ENCODE measurements at places on chromosomes 4 and X. TPM values are rescaled to one million over a fixed set of nuclear protein-coding genes. Genes with fewer than 3 reads are reported as not detected.
A peak's percentile ranks its signal among the peaks of the same experiment; 100 is the strongest.

The ZNF185 gene
- 1.4 TPM for total RNA-seq

The CXCL5 gene
- not detected for total RNA-seq

The SULT1E1 gene
- total RNA-seq = not detected

The CT45A1 gene
- total RNA-seq = not detected

The SPP1 gene
- 28.7 TPM for total RNA-seq

The SLC2A9 gene
- total RNA-seq = 11.3 TPM

The ZFP92 gene
- 0.89 TPM for total RNA-seq

The CLCN3 gene
- total RNA-seq = 48.4 TPM

The AVPR2 gene
- 3.7 TPM for total RNA-seq

The EPHA5 gene
- total RNA-seq = 0.22 TPM

The FAM184B gene
- not detected for total RNA-seq

The TLR2 gene
- total RNA-seq = 15.1 TPM

The TMPRSS11D gene
- total RNA-seq = not detected

The GPR82 gene
- total RNA-seq = 0.14 TPM

DNA sequence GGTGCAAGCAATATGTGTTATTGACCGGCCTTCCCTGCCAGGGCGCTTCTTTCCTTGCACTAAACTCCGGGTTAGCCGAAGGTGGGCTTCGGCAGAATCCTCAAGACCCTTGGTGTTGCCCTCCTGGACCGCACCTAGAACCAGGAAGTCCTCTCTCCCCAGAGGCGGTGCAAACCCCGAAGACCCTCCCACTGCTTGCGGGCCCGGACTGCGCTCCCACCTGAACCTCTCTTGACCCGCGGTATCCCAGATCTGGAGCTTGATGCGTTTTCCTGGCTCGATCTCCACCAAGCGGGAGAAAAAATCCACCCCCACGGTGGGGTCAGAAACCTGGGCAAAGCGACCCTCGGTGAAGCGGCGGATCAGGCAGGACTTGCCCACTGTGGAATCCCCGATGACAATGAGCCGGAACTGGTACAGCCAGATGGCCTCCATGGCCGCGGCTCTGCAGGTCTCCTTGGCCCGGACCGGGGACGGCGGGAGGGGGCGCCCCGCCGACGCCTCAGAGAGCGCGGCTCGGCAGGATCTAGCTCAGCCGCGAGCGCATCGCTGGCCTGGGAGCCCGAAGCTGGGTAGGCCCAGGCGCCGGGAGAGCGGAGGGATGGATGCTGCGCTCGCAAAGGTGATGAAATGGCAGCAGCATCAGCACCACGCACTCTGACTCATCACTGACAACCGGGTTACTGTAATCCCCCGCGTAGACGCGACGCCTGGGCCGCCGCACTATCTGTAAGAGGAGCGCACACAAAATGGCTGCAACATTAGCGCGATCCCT is at the start of gene RAB39B:
TSS of gene RAB39B (minus strand) at position 638 of the 775 bp plus-strand sequence. CDS start at position 435, 203 bp downstream.
- peak; percentile 64 for DNase-seq

DNA sequence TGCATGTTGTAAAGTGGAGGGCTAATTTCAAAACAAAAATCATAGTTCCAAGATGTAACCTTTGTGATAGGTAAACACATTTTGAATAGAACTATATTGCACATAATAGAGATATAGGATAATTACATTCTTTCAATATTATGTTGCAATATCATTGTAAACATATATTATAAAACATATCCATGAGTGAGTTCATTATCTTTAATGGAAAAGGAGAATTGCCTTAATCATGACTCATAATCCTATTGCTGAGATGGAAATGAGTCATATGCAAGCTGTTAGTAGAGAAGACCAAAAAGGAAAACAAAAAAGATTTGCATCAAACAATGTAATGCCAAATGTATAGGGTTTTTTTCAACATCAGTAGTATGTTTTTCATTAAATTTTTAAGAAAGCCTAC is 73.7 kb upstream of the WDR44 start:
- DNase-seq = no peak

GRCh38 chr4:153067376-153067775 is 131.3 kb downstream of the FHDC1 start:
- no peak for DNase-seq

DNA sequence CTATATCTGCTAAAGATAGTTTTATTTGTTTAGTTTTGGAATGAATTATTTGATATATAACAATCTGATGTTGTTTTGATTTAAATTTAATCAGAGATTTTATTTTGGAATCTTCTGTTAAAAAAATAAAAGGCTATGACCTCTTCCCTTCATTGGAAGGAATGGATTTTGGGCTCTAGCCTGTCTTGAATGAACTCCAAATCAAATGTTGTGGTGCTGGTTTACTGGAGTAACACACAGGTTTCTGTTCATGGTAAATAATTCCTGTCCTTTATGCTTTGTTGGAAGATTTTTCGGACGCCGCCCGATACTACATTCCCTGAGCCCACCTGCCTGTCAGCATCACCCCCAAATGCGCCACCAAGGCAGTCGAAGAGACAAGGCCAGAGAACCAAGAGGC is 291.1 kb downstream of the ARHGAP10 start:
- no peak for DNase-seq

- no peak for DNase-seq
Observed at GRCh38 chrX:69507500-69507789, 3.3 kb downstream of the NALF2 start.

GRCh38 chr4:1746919-1747602 is 25.7 kb downstream of the TACC3 start:
- DNase-seq = no peak

GRCh38 chr4:168451744-168452390 is 28.4 kb downstream of the DDX60L start:
- no peak for DNase-seq

DNA sequence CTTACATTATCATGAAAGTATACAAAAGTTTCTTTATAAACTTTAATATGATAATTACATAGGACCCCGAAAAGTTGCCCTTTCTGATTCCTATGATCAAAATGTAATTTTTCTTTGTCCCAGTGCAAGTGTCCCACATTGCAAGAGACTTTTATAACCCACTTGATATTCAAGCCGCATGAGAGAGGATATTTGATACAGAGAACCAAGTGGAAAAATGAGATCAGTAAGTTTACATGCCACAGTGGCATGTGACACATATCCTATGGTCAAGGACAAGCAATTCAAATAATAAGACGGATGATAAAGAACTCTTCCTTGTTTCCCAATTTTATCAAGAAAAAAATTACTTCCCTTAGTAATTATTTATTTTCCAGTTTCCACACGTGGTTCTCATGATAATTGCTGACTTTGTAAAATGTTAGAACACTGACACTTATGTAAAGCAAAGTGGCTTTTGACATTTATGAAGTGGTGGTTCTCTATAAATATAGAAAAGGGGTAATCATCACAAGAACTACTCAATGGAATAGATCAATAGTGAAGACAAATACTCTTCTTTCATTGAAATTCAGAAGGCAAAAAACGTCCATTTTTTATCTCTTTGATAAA is 273.7 kb upstream of the NOCT start:
- no peak for DNase-seq

GRCh38 chr4:46445710-46446314 is 55.9 kb upstream of the GABRA2 start:
- DNase-seq = no peak

GRCh38 chrX:113522814-113523213 is 682.2 kb upstream of the AMOT start:
- DNase-seq = no peak

DNA sequence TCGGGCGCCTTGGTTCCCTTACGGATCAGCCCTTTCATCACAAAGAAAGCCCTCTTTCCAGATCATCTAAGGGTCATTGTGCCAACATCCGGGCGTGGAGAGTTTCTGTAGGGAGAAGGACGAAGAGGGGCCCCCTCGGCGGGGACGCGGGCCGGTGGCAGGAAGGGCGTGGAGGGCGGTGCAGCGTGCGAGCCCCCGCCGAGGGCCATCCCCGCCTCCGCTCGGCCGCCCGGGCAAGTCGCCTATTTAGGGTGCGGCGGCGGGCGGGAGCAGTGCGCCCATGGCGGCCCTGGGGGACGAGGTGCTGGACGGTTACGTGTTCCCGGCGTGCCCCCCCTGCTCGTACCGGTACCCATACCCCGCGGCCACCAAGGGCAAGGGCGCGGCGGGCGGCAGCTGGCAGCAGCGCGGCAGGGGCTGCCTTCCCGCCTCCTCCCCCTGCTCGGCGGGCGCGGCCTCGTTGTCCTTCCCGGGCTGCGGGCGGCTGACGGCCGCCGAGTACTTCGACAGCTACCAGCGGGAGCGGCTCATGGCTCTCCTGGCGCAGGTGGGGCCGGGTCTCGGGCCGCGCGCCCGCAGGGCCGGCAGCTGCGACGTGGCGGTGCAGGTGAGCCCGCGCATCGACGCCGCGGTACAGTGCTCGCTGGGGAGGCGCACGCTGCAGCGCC is at the start of gene ZAR1:
TSS of gene ZAR1 (plus strand) at position 241 of the 668 bp plus-strand sequence. CDS start at position 281, 40 bp downstream.
- DNase-seq = peak; percentile 46

DNA sequence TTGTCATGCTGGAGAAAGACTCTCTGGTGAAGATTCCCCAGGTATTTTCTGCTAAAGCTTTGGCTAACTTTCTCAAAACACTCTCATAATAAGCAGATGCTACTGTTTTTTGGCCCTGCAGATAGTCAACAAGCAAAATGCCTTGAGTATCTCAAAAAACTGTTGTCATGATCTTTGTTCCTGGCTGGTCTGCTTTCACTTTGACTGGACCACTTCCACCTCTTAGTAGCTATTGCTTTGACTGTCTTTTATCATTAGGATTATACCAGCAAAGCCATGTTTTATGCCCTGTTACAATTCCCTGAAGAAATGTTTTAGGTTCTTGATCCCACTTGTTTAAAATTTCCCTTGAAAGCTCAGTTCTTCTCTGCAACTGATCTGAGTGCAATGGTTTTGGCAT is 231.5 kb downstream of the SLC7A11 start:
- no peak for DNase-seq

GRCh38 chr4:42385516-42385915 is 11.8 kb upstream of the SHISA3 start:
- no peak for DNase-seq

DNA sequence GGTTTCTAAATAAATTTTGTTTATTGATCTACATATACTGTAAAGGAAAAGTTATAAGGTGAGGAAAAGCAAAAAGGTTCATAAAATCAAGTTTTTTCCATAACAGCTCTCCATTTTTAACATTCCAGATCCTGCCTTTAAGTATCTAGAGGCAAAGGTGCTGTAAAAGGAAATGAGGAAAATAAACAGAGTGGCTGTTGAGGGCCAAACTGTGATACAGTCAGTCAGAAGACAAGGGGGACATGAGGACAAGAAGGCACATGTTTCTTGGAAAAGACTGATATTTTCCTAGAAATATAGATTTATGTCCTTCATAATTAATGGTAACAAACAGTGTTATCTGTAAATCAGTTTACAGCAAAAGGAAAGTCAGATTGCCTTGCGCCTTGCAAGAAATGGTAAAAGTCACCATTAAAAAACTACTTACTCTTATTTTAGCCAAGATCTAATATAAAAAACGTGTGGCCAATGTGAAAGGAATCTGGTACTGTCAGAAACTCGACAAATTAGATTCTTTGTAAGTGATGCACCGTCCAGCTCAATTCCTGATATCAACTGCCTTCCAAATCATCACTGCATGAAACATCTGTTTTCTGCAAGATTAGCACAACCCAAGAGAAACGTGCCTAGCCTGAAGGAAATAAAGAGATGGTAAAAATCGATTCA is 34.0 kb upstream of the VEGFD start:
- DNase-seq = no peak

DNA sequence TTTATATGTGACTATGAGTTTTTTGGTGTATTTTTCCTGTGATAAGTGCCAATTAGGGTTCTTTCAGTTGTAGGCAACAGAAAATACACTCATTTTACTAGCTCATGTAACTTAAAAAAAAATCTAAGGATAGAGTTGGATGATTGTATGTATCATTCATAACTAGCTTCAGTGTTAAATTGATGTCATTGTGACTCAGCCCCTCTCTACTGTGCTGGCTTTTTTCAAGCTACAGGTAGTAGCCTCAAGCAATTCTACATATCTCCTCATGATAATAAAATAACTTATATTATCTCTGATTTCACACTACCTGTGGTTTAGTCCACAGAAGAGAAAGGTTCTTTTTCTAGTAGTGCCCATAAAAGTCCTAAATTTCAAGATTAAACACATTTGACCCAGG is 11.9 kb downstream of the WDR17 start:
- DNase-seq = no peak

- DNase-seq = no peak
Observed at GRCh38 chrX:54540289-54540688, 10.3 kb downstream of the GNL3L start.

GRCh38 chrX:153685156-153685536 is 2.6 kb upstream of the SLC6A8 start:
- no peak for DNase-seq

GRCh38 chr4:6354626-6355025 is 85.0 kb downstream of the WFS1 start:
- DNase-seq = no peak

- no peak for DNase-seq
Observed at GRCh38 chr4:126768338-126768737, 864.4 kb upstream of the INTU start.

GRCh38 chr4:170083541-170083940 is 6.2 kb downstream of the AADAT start:
- no peak for DNase-seq

DNA sequence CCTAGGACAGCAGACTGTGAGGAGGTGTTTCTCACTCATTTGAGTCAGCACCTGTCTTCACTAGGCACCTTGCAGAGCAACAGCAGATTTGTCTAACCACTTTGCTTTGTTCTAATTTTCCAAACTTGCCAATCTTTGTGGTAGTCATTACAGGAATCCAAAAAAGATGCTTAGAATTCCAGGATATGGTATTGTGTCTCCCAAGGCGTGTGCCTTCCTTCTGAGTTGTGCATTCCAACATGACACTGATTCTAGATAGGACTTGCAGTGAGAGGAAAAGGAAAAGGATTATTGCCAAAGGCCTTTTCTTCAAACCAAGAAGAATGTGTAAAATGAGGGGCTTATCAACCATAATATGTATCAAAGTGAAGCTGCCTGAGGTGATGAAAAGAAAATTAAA is 126.2 kb downstream of the MAPK10 start:
- DNase-seq = no peak

DNA sequence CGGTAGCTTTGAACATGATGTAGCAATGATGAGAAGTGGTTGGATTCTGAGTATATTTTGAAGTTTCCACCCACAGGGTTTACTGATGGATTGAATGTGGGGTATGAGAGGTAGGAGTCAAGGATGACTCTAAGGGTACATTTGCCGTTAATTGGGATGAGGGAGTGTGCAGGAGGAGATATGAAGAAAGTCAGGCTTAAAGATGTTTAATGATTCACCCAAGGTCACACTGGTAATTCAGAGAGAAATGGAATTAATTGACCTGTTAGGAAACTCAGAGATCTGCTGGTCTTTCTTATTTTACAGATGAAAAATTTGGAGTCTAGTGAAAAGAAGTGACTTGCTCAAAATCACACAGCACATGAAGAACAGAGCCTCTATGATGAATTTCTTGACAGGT is 390.7 kb downstream of the GBA3 start:
- no peak for DNase-seq

GRCh38 chr4:8917868-8918783 is 46.5 kb upstream of the HMX1 start:
- peak; percentile 33 for DNase-seq

DNA sequence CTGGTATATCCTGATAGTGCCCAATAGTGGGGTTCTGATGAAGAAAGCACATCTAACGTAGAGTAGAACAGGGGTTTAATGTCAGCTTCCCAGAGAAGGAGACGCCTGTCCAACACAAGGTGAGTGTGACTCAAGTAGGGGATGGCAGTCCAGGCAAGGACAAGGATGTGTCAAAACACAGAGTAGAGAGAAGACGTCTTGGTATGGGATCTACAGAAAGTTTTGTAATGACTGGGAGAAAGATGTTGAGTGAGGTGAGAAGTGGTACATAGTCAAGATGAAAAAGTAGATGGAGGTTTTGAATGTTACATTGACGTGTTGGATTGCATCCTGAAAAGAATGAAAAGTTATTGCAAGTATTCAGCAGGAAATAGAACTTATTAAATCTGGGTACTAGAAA is 124.4 kb downstream of the TMA16 start:
- no peak for DNase-seq

All from right cardiac atrium (tissue), 5 donors.